Heart left ventricle (tissue), 16 donors: ENCODE measurements at places on chromosomes 6 and 20. TPM values are rescaled to one million over a fixed set of nuclear protein-coding genes. Genes with fewer than 3 reads are reported as not detected.

The C20orf144 gene
- total RNA-seq: not detected

The MROH8 gene
- total RNA-seq: 7.8 TPM

The SIRPB1 gene
- total RNA-seq: 14.0 TPM

The PAK5 gene
- total RNA-seq: not detected

The TREML1 gene
- total RNA-seq: not detected

The SLC35F1 gene
- 2.5 TPM for total RNA-seq

The TGIF2 gene
- 10.9 TPM for total RNA-seq

DNA sequence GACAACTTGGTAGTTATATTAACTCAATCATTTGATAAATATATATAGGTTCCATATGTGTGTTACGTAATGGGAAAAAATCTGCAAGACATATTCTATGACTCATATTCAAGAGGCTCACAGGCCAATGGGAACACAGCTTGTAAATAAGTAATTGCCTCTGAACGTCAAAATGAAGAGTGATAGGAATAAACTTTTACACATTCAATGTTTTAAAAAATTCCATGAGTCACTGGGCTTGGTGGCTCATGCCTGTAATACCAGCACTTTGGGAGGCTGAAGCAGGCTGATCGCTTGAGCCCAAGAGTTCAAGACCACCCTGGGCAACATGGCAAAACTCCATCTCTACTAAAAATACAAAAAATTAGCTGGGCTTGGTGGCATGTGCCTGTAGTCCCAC, 209.4 kb upstream of the MCHR2 start:
- no peaks in the 10 kb centered on the region for H3K27me3 ChIP-seq
- H3K4me3 ChIP-seq: no peak overlapping the region
- H3K36me3 ChIP-seq: no peaks in the 10 kb centered on the region
- no peaks in the 10 kb centered on the region for H3K4me1 ChIP-seq
- DNase-seq: no peak

DNA sequence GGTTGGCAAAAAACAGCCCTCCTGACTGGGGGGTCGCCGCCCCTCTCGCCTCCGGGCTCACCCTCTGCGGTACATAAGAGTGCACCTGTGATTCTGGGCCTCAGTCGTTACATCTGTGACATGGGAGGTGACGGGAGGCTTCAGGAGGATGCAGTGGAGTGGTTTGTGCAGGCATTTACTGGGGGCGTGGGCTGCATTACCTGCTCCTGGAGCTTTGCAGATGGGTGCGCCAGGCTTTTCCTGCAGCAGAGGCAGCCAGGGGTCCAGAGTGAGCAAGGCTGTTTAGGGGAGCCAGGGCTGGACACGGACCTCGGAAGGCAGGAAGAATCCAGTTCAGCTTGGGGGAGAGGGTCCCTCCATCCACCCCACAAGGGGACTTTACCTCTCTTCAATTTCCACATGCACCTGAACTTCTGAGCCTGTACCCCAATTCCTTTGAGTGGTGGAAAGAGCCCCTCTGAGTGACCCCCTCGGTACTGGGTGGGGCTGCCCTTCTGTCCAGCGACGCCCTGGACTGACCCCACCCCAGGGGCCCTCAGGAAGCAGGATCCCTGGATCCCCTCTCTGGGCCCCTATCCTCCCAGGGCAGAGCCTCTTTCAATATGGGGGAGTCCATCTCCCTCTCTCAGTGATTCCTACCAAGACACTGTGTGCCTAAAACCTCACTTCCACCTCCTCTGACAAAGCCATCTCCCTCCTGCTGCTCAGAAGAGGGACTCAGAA, 134.0 kb downstream of the TAF4 start:
- no peak overlapping the region for H3K27ac ChIP-seq
- peak; percentile 7 for DNase-seq
- no peak overlapping the region for H3K4me3 ChIP-seq
- H3K27me3 ChIP-seq: no peaks in the 10 kb centered on the region

DNA sequence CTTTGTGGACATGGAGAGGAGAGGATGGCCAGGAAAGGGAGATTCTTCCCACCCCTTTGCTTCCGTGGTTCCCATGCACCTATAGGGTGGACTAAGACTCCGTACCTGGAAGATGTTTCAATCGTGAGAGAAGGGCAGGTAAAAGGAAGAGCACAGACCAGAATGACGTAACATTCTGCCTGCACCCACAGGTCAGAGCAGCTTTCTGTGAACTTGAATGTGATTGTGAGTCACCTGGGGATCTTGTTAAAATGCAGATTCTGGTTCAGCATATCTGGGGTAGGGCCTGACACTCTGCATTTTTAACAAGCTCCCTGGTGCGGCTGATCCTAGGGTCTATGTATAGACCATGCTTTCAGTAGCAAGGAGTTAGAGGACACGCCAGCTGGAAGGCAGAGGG, 164.1 kb upstream of the SGK1 start:
- H3K27ac ChIP-seq: no peak overlapping the region
- no peaks in the 10 kb centered on the region for H3K36me3 ChIP-seq
- H3K4me1 ChIP-seq: peaks cover 18% of the 10 kb centered on the region
- no peak overlapping the region for H3K4me3 ChIP-seq

- no peak overlapping the region for H3K27ac ChIP-seq
- no peaks in the 10 kb centered on the region for H3K27me3 ChIP-seq
- H3K4me3 ChIP-seq: no peak overlapping the region
- no peak for DNase-seq
Measured at GRCh38 chr6:143684486-143684885, 6.7 kb downstream of the PHACTR2 start.

GRCh38 chr6:35508027-35508426, 4.7 kb downstream of the TULP1 start:
- no peaks in the 10 kb centered on the region for H3K36me3 ChIP-seq
- no peak overlapping the region for H3K4me3 ChIP-seq
- H3K4me1 ChIP-seq: peaks cover 6% of the 10 kb centered on the region

DNA sequence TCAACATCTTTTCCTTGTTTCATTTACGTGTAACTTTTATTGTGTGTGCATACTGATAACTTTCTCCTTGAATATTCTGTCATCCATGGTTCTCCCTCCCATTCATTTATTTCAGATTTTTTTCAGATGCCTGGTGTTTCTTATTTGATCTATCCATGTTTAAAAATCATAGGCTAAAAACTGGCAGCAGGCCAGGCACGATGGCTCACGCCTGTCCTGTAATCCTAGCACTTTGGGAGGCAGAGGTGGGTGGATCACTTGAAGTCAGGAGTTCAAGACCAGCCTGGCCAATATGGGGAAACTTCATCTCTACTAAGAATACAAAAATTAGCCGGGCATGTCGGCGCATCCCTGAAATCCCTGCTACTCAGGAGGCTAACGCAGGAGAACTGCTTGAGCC, 31.1 kb downstream of the ABT1 start:
- no peaks in the 10 kb centered on the region for H3K36me3 ChIP-seq
- H3K4me1 ChIP-seq: no peaks in the 10 kb centered on the region
- no peak for DNase-seq
- no peak overlapping the region for H3K4me3 ChIP-seq
- no peaks in the 10 kb centered on the region for H3K27me3 ChIP-seq
- H3K27ac ChIP-seq: no peak overlapping the region

- H3K4me3 ChIP-seq: no peak overlapping the region
- H3K27ac ChIP-seq: no peak overlapping the region
- no peaks in the 10 kb centered on the region for H3K36me3 ChIP-seq
- H3K4me1 ChIP-seq: no peaks in the 10 kb centered on the region
- no peak for DNase-seq
- no peaks in the 10 kb centered on the region for H3K27me3 ChIP-seq
Measured at GRCh38 chr20:36425166-36425565, 116.2 kb upstream of the MYL9 start.

GRCh38 chr20:24820345-24820744, 128.7 kb upstream of the CST7 start:
- DNase-seq: no peak
- H3K36me3 ChIP-seq: no peaks in the 10 kb centered on the region
- H3K4me1 ChIP-seq: no peaks in the 10 kb centered on the region
- no peak overlapping the region for H3K27ac ChIP-seq

GRCh38 chr20:6519556-6519955, 247.9 kb upstream of the BMP2 start:
- no peaks in the 10 kb centered on the region for H3K4me1 ChIP-seq
- no peak for DNase-seq
- no peak overlapping the region for H3K27ac ChIP-seq
- no peaks in the 10 kb centered on the region for H3K36me3 ChIP-seq

DNA sequence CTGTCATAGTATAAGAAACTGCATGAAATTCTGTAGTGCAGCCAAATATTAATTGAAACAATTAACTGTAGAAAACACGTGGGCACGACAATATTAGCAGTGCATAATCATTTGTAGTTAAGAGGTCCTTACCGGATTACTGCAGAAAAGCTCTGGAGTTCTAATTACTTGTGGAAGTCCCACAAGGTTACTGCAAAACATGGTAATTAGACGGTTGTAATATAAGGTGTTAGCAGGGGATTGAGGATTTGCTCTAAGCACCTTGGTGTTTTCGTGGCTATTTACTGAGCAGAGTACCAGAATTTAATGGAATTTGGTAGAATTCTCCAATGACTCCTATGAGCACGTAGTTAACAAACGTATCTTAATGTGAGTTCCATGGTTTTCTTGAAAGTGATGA, 473.6 kb upstream of the AGPAT4 start:
- H3K36me3 ChIP-seq: no peaks in the 10 kb centered on the region
- no peaks in the 10 kb centered on the region for H3K4me1 ChIP-seq
- no peak overlapping the region for H3K4me3 ChIP-seq
- no peak overlapping the region for H3K27ac ChIP-seq
